ENCODE measurements at places on chromosomes 7 and 10.

DNA sequence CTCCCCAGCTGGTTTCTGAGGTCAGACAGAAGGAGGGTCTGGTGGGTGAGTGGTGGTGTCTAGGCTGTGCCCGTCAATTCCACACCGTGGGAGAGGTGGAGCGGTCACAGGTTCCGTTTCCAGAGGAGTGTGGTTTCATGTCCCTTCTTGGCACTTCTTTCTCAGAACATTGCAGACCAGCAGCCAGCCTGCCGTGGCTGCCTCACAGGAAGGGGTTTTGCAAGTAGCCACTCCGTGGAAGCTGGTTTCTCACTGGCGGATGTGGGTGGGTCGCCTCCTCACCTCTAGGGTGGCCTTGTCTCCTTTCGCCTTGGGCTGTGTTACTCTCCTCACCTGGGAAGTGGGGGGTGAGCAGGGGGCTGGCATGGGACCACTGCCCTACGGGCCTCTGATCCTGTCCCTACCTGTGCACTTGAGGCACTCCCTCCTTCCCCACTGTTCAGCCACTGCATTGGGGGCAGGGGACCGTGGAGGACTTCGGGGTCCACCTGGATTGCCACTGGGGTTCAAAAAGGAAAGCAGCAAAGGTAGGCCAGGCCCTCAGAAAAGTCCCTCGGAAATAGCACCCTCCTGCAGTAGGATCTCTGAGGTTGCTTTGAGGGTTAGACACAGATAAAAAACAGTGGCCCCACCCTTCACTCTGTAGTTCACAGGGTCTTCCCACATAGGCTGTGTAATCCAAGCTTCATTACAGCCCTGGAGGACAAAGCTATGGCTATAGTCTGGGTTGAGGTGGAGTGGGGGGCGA is 33.9 kb downstream of the TSPAN14 start:
- peak; percentile 33 for DNase-seq

DNA sequence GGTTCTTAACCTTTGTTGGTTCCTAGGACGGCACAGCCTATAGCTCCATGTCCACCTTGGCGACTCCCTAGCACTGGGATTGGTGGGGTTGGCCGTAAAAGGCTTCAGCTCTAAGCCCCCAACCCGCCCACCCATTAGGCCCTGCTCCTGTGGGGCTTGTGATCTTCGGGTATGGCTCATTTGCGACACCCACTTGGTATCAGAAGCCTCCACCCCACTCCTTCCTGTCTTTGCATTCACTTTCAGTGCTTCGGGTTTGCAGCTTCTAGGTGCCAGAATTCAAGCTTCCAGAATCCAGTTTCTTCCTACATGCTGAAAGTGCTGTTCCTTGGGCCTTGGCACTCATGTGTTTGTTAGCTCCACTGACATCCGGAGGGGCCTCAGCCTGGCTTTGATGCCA is 39.5 kb downstream of the HABP2 start:
- no peak for DNase-seq

- peak; percentile 13 for DNase-seq
These were observed 135.9 kb upstream of the PODXL start for GRCh38 chr7:131692131-131692960.

GRCh38 chr7:155282671-155283070 is 15.0 kb upstream of the INSIG1 start:
- no peak for DNase-seq

GRCh38 chr10:27716521-27716920 is 29.1 kb downstream of the MKX start:
- DNase-seq, result no peak

DNA sequence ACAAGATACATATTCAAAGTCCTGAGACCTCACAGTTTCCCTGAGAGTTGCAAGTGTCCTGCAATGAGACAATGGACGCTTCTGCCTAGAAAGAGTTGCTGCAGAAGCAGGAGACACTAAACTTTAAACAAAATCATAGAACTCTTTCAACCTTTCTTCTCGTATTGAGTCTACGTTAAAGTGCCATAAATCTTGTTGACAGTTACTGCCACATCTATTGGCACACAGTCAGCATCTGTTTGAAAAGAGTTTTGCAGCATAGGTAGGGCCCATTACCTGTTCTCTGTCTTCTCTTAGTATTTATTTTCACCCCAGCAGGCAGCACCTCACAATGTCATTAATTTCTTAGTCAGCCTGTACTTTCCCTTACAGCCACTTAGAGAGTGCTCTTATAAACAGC is 335.3 kb upstream of the ETV1 start:
- DNase-seq, result no peak

GRCh38 chr7:106139265-106140251 is 27.4 kb upstream of the SYPL1 start:
- no peak for DNase-seq

DNA sequence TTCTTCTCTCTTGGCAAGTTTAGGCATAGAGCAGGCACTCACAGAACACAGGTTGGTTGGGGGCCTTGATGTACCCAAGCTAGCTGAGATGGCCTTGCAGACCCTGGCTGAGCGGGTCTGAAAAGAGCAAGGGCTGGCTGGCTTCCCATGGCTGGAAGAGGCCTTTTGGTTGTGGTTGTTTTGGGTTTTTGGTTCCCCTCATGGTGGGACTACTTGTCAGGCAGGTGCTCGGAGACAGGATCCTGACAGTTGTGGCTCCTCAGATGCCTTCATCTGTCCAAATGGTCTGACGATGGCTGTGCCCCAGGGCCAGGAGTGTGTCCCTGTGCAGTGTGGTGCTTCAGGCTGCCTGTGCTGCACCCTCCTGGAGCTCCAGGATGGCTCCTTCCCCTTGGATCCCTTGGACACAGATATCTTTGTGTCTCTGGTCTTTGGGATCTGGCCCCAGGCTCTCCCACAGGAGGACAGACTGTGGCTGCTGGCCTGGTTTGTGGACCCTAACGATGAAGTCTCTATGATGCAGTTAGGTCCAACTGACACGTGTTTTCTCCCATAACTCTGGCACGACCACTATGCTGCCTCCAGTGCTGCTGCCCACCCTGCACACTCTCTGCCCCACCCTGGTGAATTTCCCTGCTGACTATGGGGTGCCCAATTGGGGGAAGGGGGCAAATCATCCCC is 321.5 kb upstream of the ZNF32 start:
- no peak for DNase-seq

- DNase-seq, result no peak
These were observed 285.9 kb downstream of the CELF2 start for GRCh38 chr10:11303361-11304170.

All from stimulated activated naive CD4-positive, alpha-beta T cell treated with Interleukin-2 at 50 U/mL for 16 hours (primary cell).